ENCODE measurements at places on chromosomes 13 and 19.

- no peaks in the 10 kb centered on the region for H3K27me3 ChIP-seq
- H3K4me1 ChIP-seq, result peaks cover 37% of the 10 kb centered on the region
- peak; percentile 40 for DNase-seq
- H3K27ac ChIP-seq, result no peak overlapping the region
- H3K4me3 ChIP-seq, result peak overlapping the region; percentile 84
- peaks cover 3% of the 10 kb centered on the region for H3K36me3 ChIP-seq
Observed at GRCh38 chr19:4971424-4971793, 2.5 kb downstream of the KDM4B start.

GRCh38 chr19:45767410-45767880 lies 1.6 kb downstream of the SIX5 start:
- peaks cover 34% of the 10 kb centered on the region for H3K36me3 ChIP-seq
- DNase-seq, result peak; percentile 92
- H3K27me3 ChIP-seq, result peaks cover 13% of the 10 kb centered on the region
- peak overlapping the region; percentile 89 for H3K4me3 ChIP-seq

GRCh38 chr13:111411919-111412650 lies 91.6 kb downstream of the TEX29 start:
- no peak for DNase-seq
- no peaks in the 10 kb centered on the region for H3K36me3 ChIP-seq
- H3K4me3 ChIP-seq, result no peak overlapping the region
- H3K27ac ChIP-seq, result no peak overlapping the region

DNA sequence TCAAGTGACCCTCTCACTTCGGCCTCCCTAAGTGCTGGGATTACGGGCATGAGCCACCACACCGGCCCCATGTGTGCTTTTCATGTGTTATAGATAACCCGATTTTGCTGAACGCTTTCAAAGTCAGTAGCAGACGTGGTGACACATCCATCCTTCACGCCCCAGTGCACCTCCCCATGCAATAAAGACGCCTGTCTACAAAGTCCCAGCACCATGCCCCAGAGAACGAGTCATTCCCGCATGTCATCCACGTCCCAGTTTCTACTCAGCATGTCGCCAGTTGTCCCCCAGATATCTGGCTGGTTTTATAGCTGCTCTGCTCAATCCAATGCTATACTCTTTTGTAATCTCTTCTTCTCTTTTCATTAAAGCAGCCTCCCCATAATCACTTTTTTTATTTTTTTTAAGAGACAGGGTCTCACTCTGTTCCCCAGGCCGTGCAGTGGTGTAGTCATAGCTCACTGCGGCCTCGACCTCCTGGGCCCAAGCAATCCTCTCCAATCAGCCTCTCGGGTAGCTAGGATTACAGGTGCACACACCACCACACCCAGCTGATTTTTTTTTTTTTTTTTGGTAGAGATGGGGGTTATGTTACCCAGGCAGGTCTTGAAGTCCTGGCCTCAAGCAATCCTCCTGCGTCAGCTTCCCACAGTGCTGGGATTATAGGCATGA lies 42.5 kb downstream of the DNM2 start:
- H3K27ac ChIP-seq, result peak overlapping the region; percentile 72
- no peaks in the 10 kb centered on the region for H3K27me3 ChIP-seq
- peaks cover 34% of the 10 kb centered on the region for H3K36me3 ChIP-seq
- peaks cover 58% of the 10 kb centered on the region for H3K4me1 ChIP-seq

- no peak for DNase-seq
- H3K27me3 ChIP-seq, result peaks cover 73% of the 10 kb centered on the region
- H3K4me3 ChIP-seq, result no peak overlapping the region
- no peaks in the 10 kb centered on the region for H3K36me3 ChIP-seq
Observed at GRCh38 chr19:1745589-1746031, 7.7 kb upstream of the ONECUT3 start.

DNA sequence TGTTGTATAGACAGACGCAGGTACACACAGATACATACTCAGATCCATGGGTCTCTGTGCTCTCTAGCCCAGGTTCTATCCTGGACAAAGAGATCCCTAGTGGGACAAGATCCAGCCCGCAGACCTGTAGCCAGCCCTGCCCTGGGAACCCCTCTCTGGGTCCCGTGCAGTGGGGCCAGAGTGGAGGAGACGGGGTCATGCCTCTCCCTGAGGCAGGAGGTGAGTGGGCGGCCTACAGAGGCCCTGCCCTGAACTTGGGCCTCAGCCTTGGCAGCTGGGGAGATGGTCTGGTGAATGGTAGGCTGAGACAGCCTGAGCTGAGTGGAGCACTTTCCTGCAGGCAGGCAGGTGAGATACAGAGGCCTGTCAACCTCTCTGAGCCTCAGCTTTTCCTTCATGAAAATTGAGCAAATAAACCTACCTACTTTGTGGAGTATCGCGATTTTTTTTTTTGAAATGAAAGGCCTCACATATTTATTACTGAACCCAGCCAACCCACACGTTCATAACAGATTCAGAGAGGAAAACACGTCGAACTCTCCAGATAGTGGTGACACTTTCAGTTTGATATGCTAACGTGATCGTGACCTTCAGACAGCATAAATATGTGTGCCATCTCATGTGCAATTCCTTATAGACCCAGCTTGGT lies 3.4 kb upstream of the JUND start:
- no peak overlapping the region for H3K4me3 ChIP-seq
- DNase-seq, result no peak
- H3K4me1 ChIP-seq, result peaks cover 30% of the 10 kb centered on the region
- no peak overlapping the region for H3K27ac ChIP-seq
- H3K36me3 ChIP-seq, result no peaks in the 10 kb centered on the region

- no peaks in the 10 kb centered on the region for H3K27me3 ChIP-seq
- no peak overlapping the region for H3K4me3 ChIP-seq
- no peak for DNase-seq
Observed at GRCh38 chr19:49746206-49746958, 16.7 kb downstream of the TSKS start.

- H3K27ac ChIP-seq, result no peak overlapping the region
- no peak overlapping the region for H3K4me3 ChIP-seq
- H3K27me3 ChIP-seq, result no peaks in the 10 kb centered on the region
- DNase-seq, result no peak
- H3K4me1 ChIP-seq, result no peaks in the 10 kb centered on the region
Observed at GRCh38 chr13:87453244-87453643, 217.9 kb upstream of the SLITRK5 start.

DNA sequence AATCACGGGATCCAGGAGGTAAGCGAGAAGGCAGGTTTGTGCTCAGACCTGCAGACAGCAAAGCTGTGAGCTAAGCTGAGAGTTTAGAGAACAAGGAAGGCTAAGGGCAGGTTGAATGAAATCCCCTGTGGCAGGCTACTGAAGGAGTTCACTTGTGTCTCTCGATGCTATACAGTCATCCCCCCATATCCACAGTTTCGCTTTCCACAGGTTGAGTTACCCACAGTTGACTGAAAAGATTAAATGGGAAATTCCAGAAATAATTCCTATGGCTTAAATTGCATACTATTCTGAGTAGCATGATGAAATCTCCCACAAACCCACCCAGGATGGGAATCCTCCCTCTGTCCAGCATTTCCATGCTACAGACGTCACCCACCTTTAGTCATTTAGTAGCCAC lies 49.6 kb downstream of the ABCC4 start:
- H3K36me3 ChIP-seq, result peaks cover 9% of the 10 kb centered on the region
- H3K27me3 ChIP-seq, result no peaks in the 10 kb centered on the region
- H3K4me3 ChIP-seq, result no peak overlapping the region
- peak; percentile 44 for DNase-seq
- no peak overlapping the region for H3K27ac ChIP-seq

GRCh38 chr13:106986687-106987426 lies 418.9 kb upstream of the ARGLU1 start:
- no peak overlapping the region for H3K27ac ChIP-seq
- no peak overlapping the region for H3K4me3 ChIP-seq
- no peaks in the 10 kb centered on the region for H3K36me3 ChIP-seq
- no peaks in the 10 kb centered on the region for H3K4me1 ChIP-seq

GRCh38 chr13:31982540-31982939 lies 49.0 kb upstream of the FRY start:
- H3K36me3 ChIP-seq, result no peaks in the 10 kb centered on the region
- no peaks in the 10 kb centered on the region for H3K4me1 ChIP-seq
- H3K4me3 ChIP-seq, result no peak overlapping the region
- H3K27ac ChIP-seq, result no peak overlapping the region
- H3K27me3 ChIP-seq, result no peaks in the 10 kb centered on the region

GRCh38 chr13:114259974-114260373 lies 21.4 kb upstream of the UPF3A start:
- no peak overlapping the region for H3K27ac ChIP-seq
- no peak for DNase-seq
- H3K27me3 ChIP-seq, result no peaks in the 10 kb centered on the region
- H3K4me3 ChIP-seq, result no peak overlapping the region

- H3K4me1 ChIP-seq, result peaks cover 32% of the 10 kb centered on the region
- H3K27me3 ChIP-seq, result peaks cover 25% of the 10 kb centered on the region
- peak; percentile 30 for DNase-seq
- peak overlapping the region; percentile 57 for H3K27ac ChIP-seq
- H3K36me3 ChIP-seq, result no peaks in the 10 kb centered on the region
- no peak overlapping the region for H3K4me3 ChIP-seq
Observed at GRCh38 chr13:26017932-26018665, 33.7 kb downstream of the SHISA2 start.

- no peak overlapping the region for H3K27ac ChIP-seq
- peaks cover 91% of the 10 kb centered on the region for H3K36me3 ChIP-seq
- no peak overlapping the region for H3K4me3 ChIP-seq
- DNase-seq, result no peak
- H3K27me3 ChIP-seq, result no peaks in the 10 kb centered on the region
Observed at GRCh38 chr13:113224486-113224885, 15.1 kb downstream of the CUL4A start.

DNA sequence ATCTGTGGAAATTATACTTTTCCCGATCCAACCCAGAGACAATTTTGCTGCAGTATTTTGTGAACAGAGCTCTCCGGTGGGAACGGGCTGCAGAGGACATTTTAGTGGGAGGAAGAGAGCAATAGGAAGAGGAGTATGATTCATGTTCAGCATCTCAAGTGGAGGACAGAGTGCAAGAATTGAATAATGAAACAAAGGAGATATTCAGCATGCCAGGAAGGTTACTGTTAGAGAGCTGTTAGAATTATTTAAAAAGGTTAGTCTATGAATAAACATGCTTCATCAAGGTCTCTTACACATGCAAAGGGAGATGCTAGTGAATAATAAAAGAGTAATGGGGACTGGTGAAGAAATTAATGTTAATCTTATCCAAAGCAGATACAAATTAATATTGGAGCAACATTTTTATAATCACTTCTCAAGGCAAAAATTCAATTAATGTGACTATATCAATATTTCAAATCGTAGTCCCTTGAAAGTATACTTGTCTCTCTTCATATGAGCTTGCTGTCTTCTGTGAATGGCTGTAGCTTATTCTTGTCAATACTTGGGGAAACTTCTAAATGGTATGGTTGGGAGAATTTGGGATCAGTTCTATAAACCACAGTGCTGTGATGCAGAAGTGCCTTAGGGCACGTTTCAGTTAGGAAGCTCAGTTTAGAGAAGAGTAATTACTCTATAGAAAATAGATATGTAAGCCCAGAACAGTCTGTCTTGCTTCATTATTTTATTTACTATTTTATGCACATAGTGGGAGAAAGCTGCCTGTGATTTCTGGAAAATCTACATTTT lies 1165.8 kb downstream of the OLFM4 start:
- no peak overlapping the region for H3K27ac ChIP-seq
- no peak for DNase-seq
- H3K27me3 ChIP-seq, result no peaks in the 10 kb centered on the region
- H3K36me3 ChIP-seq, result no peaks in the 10 kb centered on the region
- no peak overlapping the region for H3K4me3 ChIP-seq

GRCh38 chr19:45336696-45337251 lies 3.8 kb upstream of the KLC3 start:
- no peak overlapping the region for H3K27ac ChIP-seq
- peaks cover 12% of the 10 kb centered on the region for H3K4me1 ChIP-seq
- no peak overlapping the region for H3K4me3 ChIP-seq
- no peak for DNase-seq
- H3K27me3 ChIP-seq, result peaks cover 21% of the 10 kb centered on the region
- H3K36me3 ChIP-seq, result no peaks in the 10 kb centered on the region

DNA sequence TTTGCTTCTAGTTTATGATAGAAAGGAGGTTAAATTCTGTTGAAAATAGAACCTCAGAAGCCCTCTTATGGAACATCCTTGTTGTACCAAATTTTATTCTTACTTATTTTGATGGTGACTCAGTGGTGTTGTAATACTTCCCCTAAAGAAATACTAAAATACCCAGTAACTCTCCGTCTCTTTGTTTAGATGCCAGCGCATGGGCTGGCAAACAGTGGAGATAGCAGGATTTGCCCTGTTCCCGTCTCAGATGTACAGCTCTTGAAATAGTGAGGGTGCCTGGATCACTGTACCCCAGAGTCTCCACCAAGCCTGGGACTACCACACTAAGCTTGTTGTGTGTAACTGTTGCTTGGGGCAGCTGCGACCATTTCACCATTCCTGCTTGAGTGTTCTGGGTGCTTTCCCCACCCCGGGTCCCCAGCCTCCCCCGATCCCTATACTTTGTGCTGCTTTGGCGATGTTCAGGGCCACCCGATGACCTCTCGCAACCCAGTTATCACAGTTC lies 67.0 kb upstream of the TEX29 start:
- H3K4me3 ChIP-seq, result no peak overlapping the region
- H3K27me3 ChIP-seq, result no peaks in the 10 kb centered on the region
- H3K4me1 ChIP-seq, result peaks cover 6% of the 10 kb centered on the region
- peaks cover 40% of the 10 kb centered on the region for H3K36me3 ChIP-seq
- DNase-seq, result no peak
- H3K27ac ChIP-seq, result no peak overlapping the region

GRCh38 chr19:50794074-50794875 lies 4.1 kb downstream of the ACP4 start:
- H3K4me1 ChIP-seq, result peaks cover 12% of the 10 kb centered on the region
- DNase-seq, result no peak
- H3K27me3 ChIP-seq, result no peaks in the 10 kb centered on the region
- no peak overlapping the region for H3K27ac ChIP-seq
- no peak overlapping the region for H3K4me3 ChIP-seq

- no peaks in the 10 kb centered on the region for H3K36me3 ChIP-seq
- peak; percentile 24 for DNase-seq
- no peak overlapping the region for H3K27ac ChIP-seq
- peaks cover 1% of the 10 kb centered on the region for H3K4me1 ChIP-seq
- H3K4me3 ChIP-seq, result no peak overlapping the region
Observed at GRCh38 chr19:44576843-44577565, 36.4 kb upstream of the IGSF23 start.

- DNase-seq, result no peak
- H3K27me3 ChIP-seq, result peaks cover 21% of the 10 kb centered on the region
- H3K27ac ChIP-seq, result no peak overlapping the region
- no peaks in the 10 kb centered on the region for H3K4me1 ChIP-seq
- no peaks in the 10 kb centered on the region for H3K36me3 ChIP-seq
Observed at GRCh38 chr13:114151565-114152284, 19.3 kb upstream of the RASA3 start.

DNA sequence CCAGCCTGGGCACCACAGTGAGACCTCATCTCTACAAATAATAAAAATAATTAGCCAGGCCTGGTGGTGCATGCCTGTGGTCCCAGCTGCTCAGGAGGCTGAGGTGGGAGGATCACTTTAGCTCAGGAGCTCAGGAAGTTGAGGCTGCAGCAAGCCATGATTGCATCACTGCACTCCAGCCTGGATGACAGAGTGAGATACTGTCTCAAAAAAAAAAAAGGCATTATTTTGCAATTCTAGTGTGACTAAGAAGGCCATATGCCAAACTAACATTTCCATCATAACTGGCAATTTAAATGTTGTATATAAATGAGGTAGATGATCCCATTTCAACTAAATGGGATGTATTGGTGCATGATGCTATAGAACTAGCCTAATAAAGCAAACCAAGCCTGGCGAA lies 632.8 kb upstream of the KLF12 start:
- H3K4me3 ChIP-seq, result no peak overlapping the region
- peak; percentile 38 for DNase-seq
- H3K27me3 ChIP-seq, result no peaks in the 10 kb centered on the region
- no peaks in the 10 kb centered on the region for H3K36me3 ChIP-seq

- peaks cover 14% of the 10 kb centered on the region for H3K4me1 ChIP-seq
- no peak overlapping the region for H3K4me3 ChIP-seq
- peaks cover 20% of the 10 kb centered on the region for H3K36me3 ChIP-seq
Observed at GRCh38 chr19:5718037-5718578, 1.8 kb downstream of the LONP1 start.

Measured in mesenchymal stem cell (in vitro differentiated cells and primary cell).